ENCODE measurements at places on chromosomes 12 and 14.

DNA sequence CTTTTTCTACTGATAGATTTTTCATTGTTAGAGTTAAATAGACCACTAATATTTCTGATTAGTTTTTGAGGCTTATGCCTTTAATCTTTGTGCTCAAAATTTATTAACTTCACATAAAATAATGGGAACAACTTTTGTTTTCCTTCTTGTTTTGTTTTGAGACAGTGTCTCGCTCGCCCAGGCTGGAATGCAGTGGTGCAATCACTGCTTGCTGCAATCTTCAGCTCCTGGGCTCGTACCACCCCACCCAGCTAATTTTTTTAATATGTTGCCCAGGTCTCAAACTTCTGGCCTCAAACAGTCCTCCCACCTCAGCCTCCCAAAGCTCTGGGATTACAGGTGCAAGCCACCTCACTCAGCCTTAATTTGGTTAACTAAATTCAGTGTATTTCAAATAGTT, 16.8 kb downstream of the SCFD1 start:
- no peak for DNase-seq

DNA sequence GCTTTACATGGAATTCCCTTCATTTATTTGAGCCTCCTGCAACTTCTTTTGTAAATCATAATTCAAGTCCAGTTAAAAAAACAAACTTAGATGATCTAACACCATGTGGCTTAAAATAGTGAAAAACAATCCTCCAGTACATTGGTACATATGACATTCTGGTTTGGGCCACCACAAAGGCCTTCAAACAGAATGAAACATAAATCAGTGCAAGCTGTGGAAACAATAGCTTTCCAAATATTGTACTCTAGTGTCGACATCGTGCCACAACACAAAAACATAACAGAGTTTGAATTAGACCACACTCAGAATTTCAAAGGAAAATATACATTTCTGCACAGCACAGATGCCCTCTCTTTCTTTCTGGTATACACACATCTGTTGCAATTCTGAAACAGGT, 751.3 kb downstream of the SLC6A15 start:
- DNase-seq: no peak

- DNase-seq: no peak
These were observed 3.4 kb downstream of the CHGA start for GRCh38 chr14:92926180-92926845.

DNA sequence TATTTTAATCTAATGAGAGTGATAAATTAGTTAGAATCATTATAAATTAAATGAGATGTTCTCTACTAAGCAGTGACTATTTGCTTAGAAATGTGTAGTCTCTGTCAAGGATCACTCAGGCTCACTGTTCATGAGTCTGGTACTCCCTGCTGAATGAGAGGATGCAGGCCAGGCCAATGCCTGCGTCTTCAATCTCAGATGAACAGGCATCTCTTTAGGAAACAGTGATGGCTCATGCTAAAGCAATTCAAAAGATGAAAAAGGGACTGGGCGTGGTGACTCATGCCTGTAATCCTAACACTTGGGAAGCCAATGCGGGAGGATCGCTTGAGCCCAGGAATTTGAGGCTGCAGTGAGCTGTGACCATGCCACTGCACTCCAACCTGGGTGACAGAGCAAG, 106.8 kb downstream of the ZFC3H1 start:
- no peak for DNase-seq

GRCh38 chr12:45697371-45697770, 32.1 kb upstream of the ARID2 start:
- DNase-seq: peak; percentile 11

DNA sequence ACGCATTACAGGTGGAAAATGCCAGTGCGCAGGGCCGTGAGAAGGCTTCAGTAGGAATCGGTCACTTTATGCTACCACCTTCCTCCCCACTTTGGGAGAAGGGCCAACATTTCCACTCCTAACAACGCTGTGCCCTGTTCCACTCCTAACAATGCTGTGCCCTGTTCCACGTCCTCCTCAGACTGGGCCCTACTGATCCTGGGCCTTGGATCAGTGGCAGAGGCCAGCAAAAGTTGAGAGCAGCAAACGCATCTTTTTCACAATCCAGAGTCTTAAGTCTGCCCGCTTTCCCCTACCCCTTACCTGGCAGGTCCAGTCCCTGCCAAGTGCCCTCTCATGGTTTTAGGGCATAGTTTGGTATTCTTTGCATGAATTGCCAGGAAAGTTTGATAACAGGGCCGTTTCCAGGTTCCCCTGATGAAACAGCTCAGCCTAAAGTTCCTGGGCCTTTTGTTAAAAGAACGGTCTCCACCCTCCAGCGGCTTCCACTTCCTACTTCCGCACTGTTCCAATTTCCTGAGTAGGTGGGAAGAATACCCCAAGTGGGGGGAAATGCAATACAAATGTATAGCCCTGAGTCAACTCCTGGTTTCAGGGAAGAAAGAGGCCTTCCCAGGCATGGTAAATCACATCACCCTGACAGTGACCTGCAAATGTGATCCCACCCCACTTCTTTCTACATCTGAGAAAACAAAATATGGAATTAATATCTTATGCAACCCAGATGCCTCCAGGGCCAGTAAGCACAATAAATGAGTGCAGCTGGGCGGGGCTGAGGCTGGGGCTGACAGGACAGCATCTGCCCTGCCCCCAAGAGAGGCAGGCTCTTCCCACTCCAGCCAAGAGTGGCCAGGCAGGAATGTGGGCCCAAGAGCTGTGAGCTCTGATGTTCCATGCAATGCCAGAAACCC, 15.0 kb downstream of the KCTD10 start:
- no peak for DNase-seq

- no peak for DNase-seq
These were observed 795.3 kb downstream of the VRK1 start for GRCh38 chr14:97592341-97592980.

- no peak for DNase-seq
These were observed 8.0 kb downstream of the KRT6B start for GRCh38 chr12:52443966-52444365.

- no peak for DNase-seq
These were observed 605 bp downstream of the KRT4 start for GRCh38 chr12:52813203-52813819.

- DNase-seq: no peak
These were observed 172.2 kb downstream of the NAV3 start for GRCh38 chr12:78002878-78003277.

GRCh38 chr12:53645165-53645564, 19.0 kb upstream of the ATF7 start:
- no peak for DNase-seq

- no peak for DNase-seq
These were observed 3.2 kb upstream of the MEG3 start for GRCh38 chr14:100822532-100823296.

DNA sequence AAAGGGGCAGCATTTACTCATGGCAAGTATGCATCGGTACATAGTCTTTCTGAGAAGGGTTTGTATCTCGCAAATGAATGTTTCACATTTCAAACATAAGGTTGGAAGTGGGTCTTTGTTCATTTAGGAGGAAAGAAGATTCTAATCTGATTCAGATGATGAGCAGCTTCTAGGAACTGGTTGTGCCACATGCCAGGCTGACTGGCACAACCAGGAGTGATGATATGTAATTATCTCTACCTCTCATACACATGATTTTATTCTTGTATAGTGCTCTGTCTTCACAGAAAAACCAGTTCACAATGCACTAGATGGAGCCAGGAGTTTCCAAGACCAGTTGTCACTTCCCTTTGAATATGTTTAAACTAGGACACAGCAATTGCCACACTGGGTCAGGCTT, 13.7 kb upstream of the BEST3 start:
- no peak for DNase-seq

- DNase-seq: no peak
These were observed 434.3 kb upstream of the STXBP6 start for GRCh38 chr14:25484235-25484634.

GRCh38 chr12:68794653-68795251, 13.2 kb upstream of the MDM2 start:
- DNase-seq: no peak

GRCh38 chr12:66058554-66058953, 72.0 kb downstream of the LLPH start:
- no peak for DNase-seq

DNA sequence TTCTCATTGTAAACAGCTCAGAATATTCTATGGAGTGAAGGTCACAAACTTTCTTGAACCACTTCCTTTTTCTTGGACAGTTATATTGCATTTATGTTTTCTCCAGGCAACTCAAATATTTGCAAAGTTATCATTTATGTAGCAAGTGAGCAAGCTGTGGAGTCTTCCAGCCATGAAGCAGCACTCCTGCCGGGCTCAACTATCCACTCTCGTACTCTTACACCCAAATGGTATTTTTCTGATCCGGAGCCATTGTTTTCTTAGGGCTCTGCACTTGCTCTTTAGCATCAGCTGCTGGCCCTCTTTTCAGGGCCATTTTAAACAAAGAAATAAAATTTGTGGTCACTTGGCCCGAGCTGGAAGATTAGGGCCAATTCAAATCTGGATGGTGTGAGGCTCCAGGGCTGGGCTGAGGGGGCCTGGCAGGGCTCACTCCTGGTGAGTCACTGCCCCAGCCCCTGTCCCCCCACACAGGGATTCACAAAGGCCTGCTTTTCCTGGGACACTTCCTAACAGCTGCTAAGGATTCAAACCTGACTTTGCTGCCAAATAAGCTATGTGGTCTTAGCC, 19.7 kb downstream of the SYNE3 start:
- DNase-seq: no peak

GRCh38 chr14:101018561-101019290, 115.2 kb upstream of the RTL1 start:
- DNase-seq: no peak

DNA sequence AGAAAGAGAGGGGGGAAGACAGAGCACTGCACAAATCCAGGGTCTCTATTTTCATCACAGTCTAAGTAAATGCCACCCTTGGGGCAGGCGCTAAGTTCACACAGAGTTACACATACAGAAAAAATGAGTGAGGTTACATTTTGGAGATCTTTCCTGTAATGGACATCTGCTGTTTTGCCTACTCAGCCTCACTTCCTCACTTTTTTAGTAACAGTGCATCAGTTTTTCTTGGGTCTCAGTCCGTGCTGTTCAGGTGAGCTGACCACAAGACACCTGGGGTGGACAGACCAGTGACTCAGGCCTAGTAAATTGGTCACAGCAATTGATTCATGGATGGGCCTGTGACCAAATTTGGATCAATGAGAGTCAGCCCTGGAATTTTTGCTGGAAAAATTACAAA, 33.6 kb upstream of the SLC5A8 start:
- DNase-seq: no peak

DNA sequence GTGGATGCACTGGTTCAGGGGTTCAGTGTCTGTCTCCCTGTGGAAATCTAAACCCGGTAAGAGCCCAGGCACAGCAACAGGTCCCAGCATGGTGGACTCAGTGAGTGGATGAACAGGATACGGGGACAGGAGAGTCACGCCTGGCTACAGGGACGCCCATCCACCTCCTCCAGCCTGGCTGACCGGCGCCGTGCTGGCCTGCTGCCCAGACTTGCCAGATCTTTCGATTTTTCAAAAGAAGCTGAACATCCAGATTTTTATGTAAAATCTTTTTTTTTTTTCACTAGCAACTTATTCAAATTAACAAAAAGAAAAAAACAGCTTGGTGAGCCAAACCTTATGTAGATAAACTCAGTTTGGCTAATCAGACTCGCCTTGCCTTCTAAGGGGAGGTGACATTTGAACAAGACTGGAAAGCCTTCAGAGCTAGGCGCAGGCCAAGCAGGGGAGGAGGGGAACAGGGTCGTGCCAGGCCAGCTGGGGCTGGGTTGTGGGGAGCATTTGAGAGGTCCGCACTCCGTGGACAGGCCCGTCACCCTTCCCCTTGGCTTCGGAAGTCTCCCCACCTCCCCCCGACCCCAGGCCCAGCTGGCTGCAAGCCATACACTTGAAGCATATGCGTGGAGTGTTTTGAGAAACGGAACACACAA, 87.8 kb upstream of the NCOR2 start:
- no peak for DNase-seq

- peak; percentile 60 for DNase-seq
These were observed 377 bp upstream of the BCL7A start for GRCh38 chr12:122021193-122021821.

GRCh38 chr14:89028462-89029134, 204.1 kb downstream of the TTC8 start:
- DNase-seq: no peak

GRCh38 chr14:105499256-105500035, 8.4 kb downstream of the TEDC1 start:
- no peak for DNase-seq

DNA sequence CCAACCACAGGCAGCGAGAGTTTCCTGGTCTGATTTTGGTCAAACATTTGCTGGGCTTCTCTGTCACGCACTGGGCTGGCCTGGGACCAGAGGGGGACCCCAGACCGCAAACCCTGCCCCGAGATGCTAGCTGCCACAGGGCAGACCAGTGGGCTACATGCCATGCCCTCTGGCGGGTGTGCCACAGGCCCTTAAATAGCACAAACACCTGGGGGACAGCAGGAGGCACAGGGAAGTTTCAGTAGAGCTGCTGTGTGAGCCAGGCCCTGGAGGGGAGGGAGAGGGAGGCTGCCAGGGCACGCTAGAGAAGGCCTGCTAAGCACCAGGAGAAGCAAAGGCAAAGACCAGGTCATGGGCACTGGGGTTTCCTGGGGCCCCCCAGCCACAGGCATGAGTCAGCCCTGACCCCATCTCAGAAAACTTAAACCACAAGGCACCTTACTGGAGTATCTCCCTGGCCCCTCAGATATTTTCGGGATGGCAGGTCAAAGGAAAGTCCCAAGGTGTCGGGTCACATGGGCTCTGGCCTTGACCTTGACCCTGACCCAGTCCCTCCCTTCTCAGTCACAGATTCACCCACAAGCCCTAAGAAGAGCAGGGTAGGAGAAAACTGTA, 29.2 kb downstream of the ITPK1 start:
- no peak for DNase-seq

- DNase-seq: no peak
These were observed 138.5 kb upstream of the SYT1 start for GRCh38 chr12:78725951-78726580.

- no peak for DNase-seq
These were observed 20.4 kb downstream of the RGS6 start for GRCh38 chr14:71952381-71953363.

DNA sequence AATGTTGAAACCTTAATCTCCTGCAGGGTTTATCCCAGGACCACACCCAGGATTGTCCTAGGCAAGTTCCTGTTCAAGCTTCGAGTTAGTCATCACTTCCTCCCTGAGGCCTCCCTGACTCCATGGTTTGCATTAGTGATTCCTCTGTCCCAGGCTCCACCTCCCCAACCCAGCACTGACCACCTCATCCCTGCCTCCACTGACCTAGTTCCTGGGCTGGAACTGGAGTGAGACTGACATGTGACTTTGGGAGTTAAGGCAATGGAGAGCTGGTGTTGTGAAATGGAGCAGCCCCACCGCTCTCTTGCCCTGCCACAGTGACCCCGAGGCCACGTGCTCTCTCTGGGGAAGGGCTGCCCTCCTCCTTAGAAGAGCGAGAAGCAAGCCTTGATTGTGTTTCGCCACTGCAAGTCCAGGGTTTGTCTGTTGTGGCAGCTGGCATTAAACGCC, 15.8 kb upstream of the DTX1 start:
- DNase-seq: no peak

DNA sequence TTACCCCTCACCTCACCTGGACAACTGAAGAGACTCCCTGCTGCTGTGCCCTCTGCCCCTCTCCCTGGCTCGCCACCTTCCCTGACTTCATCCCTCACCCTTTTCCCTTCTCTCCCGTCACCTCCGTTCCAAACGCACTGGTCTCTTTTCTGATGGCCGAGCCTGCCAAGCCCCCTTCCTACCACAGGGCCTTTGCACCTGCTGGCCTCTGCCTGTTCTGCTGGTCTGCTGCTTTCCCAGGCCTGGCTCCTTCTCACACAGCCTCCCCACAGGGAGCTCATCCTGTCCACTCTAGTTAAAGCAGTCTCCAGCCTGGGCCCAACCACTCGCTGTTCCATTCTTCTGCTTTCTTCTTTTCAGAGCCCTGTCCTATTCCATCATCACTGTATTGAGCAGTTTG, 34.6 kb downstream of the RBM19 start:
- no peak for DNase-seq
